ENCODE measurements at places on chromosomes 7 and 10.
A peak's percentile ranks its signal among the peaks of the same experiment; 100 is the strongest.

DNA sequence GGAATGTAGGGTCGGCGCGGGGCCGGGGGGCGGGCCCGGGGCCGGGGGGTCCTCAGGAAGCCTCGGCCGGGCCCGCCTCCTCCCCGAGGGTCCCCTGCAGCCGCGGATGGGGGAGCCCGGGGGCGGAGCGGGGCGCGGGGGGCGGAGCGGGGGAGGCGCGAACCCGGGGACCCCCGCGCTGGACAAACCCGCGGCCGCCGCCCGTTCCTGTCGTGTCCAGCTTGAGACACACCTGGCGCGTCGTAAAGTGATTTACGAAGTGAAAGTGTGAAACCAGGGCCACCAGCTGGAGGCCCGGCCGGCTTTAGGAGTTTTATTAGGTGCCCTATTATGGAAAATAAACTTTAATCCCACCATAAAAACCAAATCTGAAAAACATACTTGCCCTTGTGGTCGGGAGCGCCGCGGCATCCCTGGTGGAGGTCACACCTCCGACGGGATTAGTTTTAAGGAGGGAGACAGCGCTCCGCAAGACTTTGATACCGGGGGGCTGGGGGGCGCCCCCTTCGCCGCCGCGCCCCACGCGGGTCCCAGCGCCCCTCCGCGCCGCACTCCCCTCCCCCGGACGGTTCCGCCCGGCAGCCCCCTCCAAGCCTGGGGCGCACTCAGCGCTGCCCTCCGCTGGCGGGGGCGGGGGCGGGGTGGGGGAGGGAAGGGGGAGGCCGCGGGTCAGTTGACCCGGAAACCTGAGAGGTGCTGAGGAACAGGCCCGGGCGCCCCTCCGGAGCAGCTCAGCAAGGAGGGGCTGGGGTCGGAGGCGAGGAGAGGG lies 10.3 kb downstream of the MNX1 start:
- DNase-seq = no peak

DNA sequence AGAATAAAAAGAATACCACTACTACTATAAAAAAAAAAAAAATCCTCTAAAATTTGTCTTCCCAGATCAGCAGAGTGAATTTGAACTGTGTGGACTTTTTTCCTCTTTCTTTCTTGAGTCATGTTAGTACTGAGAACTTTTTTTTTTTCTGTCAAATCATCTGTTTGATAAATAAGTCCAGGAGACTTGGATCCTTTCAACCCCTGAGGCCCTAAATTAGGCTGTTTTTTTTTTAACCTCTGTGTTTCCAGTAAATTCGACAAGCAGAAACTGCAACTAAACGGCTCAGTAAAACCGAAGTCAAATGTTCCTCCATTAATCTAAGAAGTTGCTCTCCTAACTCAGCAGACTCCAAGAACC lies 2.7 kb downstream of the MAP3K8 start:
- no peak for DNase-seq

DNA sequence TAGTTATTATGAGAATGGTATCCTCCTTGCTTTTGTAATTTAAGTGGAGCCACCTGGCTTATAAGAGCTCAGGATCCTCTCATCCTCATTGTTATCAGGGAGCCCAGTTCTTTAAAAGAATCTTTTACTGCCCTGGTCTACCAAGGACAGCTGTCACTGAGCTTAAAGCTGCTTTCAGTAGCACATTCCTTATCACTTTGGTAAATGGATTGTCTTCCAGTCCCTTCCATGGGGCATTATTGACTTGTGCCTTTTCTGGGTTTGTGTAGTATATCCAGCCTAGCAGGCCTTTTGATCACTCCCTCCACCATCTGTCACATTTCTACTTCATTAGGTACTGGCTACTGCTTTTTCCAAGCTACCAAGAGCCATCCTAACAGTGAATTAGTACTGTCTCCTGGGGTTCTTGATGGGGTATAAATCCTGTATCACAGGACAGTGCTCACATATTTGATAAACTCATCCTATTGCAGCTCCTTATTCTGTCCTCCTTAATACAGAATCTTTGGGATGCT lies 208.9 kb downstream of the TMEM26 start:
- no peak for DNase-seq

- peak; percentile 62 for DNase-seq
Observed at GRCh38 chr7:127392182-127392565, 334 bp downstream of the ZNF800 start.

- DNase-seq = no peak
Observed at GRCh38 chr10:98489561-98490481, 43.1 kb upstream of the HPS1 start.

Data from HFFc6 (cell line).